Right ventricle myocardium superior (tissue), 1 donor: ENCODE measurements at places on chromosomes 6 and 20.

GRCh38 chr20:16011056-16011455 lies 562.2 kb downstream of the KIF16B start:
- DNase-seq: no peak

DNA sequence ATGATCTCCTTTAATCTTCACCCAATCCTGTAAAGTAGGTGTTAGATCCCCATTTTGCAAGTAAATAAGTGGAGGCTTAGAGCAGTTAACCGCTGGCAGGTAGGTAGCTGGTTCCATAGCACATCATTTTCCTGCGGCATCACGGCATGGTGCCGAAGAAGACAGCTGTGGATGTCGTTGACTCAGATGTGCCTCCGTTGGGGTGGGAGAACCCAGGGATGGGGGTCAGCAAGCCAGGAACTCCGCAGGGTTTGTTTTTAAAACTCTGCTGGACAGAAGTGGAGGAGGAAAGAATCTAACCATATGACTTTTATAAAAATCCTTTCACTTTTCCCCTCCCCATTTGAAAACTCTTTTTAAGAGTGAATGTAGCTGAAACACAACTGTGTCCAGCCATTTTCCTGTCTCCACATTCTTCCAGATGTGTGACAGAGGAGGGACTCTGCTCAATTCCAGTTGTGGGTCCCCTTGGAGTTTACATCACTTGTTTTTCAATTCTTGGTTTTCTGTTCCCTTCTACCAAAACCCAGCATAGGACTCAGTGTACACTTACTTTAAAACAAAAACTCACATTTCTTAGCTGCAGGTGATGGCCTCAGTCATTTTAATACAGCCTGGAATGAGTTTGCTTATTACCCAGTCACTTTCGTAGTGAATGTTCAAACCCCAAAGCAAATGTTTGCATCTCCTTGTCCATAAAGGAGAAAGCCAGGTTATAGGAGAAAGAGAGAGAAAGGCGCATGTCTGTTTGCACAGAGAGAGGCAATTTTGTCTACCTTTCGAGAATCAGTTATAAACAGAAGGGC lies 27.6 kb upstream of the PI16 start:
- no peak for DNase-seq

DNA sequence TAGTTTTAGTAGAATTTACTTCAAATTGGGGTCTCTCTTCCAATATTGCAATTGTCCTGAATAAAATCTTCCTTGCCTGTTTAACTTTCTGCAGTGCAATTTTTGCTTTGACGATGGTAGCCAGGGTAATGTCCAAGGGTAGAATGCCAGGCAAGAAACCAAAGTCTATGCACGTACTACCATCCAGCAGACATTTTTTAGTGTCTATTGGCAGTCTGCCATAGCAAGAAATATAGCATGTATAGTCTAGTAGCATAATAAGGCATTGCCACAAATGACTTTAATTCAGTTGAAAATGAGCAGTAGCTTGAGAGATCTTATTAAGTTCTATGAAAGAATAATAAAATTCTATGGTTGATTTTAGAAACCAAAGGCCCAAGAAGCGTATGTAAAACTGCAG lies 62.3 kb upstream of the KCNQ5 start:
- DNase-seq: no peak

DNA sequence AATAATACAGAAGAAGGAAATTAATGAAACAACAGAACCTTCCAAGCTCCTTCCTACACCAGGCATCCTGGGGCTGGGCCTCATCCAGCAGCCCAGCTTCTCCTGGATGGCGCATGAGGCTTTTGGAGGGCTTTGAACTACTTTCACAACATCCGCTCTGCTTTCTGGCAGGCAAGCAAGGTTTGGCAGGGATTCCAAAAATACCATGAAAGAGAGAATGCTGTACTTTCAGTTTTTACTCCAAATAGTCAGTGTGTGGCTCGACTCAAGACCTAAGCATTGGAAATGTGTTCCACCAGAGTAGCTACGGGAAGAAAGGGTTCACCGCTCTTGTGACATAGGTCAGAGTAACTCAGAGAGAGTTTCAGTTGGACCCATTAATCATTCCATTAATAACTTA lies 125.4 kb downstream of the OPRM1 start:
- peak; percentile 61 for DNase-seq

DNA sequence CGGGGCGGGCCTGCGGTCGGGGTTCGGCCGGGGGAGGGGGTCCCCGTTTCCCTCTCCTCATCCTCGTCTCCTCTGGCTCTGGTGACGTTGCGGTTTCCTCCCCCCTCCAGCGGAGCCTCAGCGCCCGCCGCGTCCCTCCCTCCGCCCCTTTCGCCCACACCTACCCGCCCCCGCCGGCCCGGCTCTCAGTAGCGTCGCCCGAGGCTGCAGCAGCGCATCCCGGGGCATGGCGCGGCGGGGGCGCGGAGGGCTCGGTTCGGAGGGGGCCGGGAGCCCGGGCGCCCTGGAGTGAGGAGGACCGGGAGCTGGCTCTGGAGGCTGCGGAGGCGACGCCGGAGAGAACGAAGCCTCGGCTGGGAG lies at the start of gene DSE:
DSE (plus strand) TSS at position 188 of the 360 bp plus-strand sequence. CDS start 28,304 bp downstream, outside the sequence.
- no peak for DNase-seq

DNA sequence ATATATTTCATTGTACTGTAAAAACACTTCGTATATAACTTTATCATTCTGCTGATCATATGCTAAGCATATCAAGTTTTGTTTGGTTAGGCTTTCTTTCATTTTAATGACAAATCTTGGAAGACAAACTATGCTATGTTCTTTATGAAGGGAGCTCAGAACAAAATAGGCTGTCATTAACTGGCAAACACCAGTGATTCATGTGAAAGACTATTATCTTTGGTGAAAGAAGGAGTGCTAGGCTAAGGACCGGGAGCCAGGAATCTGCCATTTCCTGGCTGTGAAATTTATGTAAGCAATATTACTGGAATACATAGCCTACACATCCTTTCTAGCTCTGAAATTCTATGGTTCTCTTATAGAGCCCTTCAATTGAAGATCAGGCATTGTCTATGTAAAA lies 136.2 kb upstream of the CCN2 start:
- no peak for DNase-seq

- DNase-seq: no peak
These were observed 20.5 kb upstream of the SUPT3H start for GRCh38 chr6:45398075-45398813.

DNA sequence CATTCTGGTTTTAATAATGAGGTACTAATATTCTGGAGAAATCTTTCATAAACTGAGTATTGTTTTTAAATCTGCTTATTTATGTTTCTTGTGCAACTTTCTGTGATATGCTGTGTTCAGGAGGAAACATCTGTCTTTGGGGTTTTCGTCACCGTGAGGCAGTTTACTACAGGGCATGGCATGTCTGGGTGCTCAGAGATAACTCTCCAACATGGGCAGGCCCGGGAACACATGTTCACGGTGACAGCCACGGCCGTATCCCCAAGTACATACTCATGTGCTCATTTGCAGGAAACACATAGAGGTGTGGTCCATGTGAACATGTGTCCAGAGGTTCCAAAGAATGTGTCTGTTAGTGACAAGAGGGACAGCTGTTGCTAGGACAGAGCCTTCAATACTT lies 62.1 kb upstream of the CNKSR3 start:
- no peak for DNase-seq

DNA sequence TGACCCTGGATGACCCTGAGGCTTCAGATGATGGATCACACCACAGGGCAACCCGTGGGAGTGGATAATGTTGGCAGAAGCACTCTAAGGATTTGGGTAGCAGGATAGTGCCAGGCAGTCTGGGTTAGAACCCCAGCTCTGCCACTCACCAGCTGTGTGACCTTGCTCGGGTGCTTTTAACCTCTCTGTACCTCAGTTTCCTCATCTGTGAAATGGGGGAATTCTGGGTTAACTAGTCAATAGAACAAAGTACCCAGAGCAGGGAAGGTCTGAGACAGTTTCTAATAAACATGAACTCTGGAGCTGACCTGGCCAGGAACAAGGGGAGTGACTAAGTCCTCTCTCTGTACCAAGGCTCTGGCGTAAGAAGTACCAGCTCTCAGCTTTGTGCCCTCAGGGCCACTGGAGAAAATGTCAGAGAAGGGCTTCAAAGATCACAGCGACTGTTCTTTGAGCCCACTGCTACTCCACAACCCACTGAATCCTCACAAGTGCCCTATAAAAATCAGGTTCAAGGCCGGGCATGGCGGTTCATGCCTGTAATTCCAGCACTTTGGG lies 14.7 kb upstream of the NOL4L start:
- no peak for DNase-seq

- DNase-seq: no peak
These were observed 845 bp upstream of the MARCKS start for GRCh38 chr6:113856375-113856624.

DNA sequence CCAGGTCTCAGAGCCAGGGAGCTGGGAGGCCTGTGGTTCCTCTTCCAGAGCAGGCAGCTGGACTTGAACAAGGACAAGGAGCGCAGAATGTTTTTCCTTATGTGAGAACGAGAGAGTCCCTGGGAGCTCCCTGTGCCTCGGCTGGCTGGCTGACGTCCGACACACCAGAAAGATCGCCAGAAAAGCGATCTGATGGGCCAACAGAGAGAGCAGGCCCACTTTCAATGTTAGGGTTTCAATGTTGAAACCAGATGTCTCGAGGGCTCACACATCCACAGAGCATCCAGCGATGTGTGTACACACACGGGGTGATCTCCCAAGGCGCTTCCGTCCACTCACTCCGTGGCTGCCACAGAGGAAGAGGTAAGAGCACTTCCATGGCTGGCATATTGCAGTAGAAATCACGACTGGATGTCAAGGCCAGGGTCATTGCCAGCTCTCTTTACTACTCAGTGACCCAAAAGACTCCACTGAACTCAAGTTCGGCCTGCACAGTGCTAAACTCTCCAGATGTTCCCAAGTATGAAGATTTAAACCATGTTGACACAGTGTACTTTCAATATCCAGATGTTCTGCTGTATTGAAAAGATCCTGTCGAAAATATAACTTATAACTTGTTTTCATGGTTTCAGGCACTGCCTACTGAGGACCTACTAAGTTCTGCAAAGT lies 70.8 kb upstream of the FOXC1 start:
- peak; percentile 50 for DNase-seq

DNA sequence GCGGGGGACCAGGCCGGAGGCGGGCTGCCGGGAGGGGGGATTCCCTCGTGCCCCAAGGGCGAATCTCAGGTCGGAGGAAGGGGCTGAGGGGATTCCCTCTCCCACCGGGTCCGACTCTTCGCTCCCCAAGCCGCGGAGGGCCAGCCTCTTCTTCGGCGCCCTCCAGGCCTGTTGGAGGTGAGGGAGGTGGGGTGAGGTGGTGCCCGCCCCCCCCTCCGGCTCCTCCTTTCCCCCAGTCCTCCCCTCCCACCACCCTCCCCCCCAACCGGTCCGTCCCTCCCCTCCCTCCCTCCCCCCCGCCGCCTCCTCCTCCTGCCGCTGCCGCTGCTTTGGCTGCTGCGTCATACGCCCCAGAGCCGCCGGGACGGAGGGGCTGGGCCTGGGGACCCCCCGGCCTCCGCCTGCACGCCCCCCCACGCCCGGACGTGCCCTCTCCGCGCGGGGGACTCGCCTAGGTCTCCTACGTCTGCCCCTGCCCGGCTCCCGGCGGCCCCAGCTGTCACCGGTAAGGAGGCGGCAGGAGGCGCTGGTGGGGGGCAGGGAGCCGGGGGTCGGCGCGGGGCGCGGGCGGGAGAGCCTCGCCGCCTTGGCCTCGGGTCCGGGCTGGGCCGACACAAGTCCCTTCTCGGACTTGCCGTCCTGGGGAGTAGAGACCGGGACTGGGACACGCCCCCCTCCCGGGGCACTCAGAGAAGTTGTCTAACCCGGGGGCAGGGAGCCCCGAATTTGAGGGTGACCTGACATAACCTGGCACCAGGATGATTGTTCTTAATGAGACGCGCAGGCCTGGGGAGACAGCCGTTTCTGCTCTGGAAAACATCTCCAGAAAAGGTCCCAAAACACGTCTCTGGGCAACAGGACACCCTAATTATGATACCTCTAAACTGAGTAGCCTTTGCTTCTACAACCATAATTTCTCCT lies at the start of gene PHF1:
PHF1 (plus strand) TSS at position 304 of the 921 bp plus-strand sequence. CDS start 1,250 bp downstream, outside the sequence.
- no peak for DNase-seq

GRCh38 chr6:156776470-156776839 lies 723 bp upstream of the ARID1B start:
- DNase-seq: no peak

DNA sequence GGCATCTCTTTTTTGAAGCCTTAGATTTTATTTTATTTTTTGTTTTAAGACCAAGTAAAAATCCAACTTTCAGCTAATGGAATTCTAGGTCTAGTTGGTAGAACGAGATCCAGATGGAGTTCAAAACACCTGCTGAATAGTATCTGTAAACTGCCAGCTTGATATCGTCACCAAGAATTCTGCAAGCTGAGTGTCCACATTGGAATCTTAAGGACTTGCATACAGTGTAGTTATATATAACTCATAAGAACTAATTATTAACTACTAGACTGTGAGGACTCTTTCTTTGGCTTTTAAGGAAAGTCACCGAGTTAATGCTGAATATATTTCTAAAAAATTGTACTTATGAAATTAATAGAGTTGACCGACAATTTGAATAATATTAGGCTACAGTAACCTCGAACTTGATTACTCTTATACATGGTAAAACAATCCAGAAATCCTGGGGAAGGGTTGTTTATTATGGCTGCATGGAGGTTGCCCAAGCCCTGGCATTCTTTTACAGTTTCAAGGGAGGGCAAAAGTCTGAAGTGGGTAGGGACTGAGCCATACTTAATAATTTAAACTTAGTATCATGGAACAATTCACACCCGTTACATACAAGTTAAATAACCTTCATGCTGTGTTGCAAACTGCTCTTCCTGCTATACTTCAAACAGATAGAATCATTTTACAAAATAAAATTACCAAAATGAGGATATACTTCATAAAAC lies 553.9 kb downstream of the PTPRT start:
- DNase-seq: no peak

GRCh38 chr6:24504649-24505586 lies 10.1 kb downstream of the ALDH5A1 start:
- DNase-seq: no peak

DNA sequence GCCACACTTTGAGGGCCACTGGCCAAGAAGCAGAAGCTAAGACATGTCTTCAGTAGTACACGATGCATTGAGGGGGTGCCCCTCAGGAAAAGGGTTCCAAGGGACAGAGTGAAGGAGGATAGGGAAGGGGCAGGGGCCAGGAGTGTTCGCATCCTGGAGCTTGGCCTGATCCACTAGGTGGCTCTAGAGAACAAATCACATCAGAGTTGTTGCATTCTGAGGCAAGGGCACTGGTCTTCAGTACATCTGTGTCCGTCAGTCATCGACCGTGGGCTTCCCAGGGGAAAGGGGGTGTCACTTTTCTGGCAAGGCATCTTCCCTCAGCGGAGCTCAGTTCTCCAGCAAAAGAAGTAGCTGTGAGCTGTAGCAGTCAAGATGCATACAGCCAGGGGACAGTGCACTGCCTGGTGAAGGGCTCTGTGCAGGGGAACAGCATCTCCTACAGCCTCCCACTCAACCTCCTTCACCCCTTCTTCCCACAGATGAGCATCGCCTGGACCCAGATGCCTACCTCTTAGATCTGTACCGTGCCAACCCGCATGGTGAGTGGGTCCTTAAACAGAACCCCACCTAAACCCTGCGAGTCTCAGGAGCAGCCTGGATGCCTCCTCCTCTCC lies 47.8 kb downstream of the ARHGAP40 start:
- no peak for DNase-seq

GRCh38 chr6:19052219-19052618 lies 665.1 kb downstream of the RNF144B start:
- DNase-seq: no peak

GRCh38 chr6:27667657-27668441 lies 194.9 kb upstream of the ZNF184 start:
- DNase-seq: no peak
